Smooth muscle cell of trachea (primary cell): ENCODE measurements at places on chromosomes 12 and 14. TPM values are rescaled to one million over a fixed set of nuclear protein-coding genes. Genes with fewer than 3 reads are reported as not detected.

The GLIPR1L1 gene
- total RNA-seq = 1.0 TPM in 1 of 2 replicates, not detected in the other

The SLC25A21 gene
- total RNA-seq = 0.73 and 0.83 TPM in 2 replicates

The ERP29 gene
- 55.3 and 59.4 TPM in 2 replicates for total RNA-seq

The AMHR2 gene
- not detected in 2 replicates for total RNA-seq

The ATN1 gene
- 16.9 and 31.9 TPM in 2 replicates for total RNA-seq

The CEP170B gene
- 14.7 and 28.0 TPM in 2 replicates for total RNA-seq

The RESF1 gene
- 15.4 and 26.6 TPM in 2 replicates for total RNA-seq

The OTOGL gene
- under 0.01 and 0.29 TPM in 2 replicates for total RNA-seq

The AQP2 gene
- total RNA-seq = not detected in 2 replicates

The SYNDIG1L gene
- under 0.01 and 0.15 TPM in 2 replicates for total RNA-seq

The MIP gene
- total RNA-seq = not detected in 2 replicates

The TAS2R30 gene
- total RNA-seq = 3.6 and 9.0 TPM in 2 replicates

The PLEK2 gene
- total RNA-seq = 3.0 and 6.7 TPM in 2 replicates

The KRT7 gene
- total RNA-seq = 7.8 and 8.7 TPM in 2 replicates

The PLCZ1 gene
- total RNA-seq = 0.33 TPM in 1 of 2 replicates, not detected in the other
